A549 treated with RU486 at 1 μM for 4 hours (cell line): ENCODE measurements at places on chromosomes 6 and 20. TPM values are rescaled to one million over a fixed set of nuclear protein-coding genes. Genes with fewer than 3 reads are reported as not detected.

The CFAP206 gene
- 0.17 to 1.1 TPM (median 0.68 TPM) in 5 replicates for total RNA-seq

The PPIL6 gene
- total RNA-seq, result 1.5 to 3.1 TPM (median 2.6 TPM) in 5 replicates

The TP53TG5 gene
- total RNA-seq, result not detected in 5 replicates

The SNAP25 gene
- 9.3 to 20.3 TPM (median 18.1 TPM) in 5 replicates for total RNA-seq

The SLC17A2 gene
- not detected in 5 replicates for total RNA-seq

The PACSIN1 gene
- total RNA-seq, result 0.03 to 0.09 TPM (median 0.07 TPM) in 4 of 5 replicates, not detected in the other

The ZNF311 gene
- 0.14 to 0.28 TPM (median 0.19 TPM) in 4 of 5 replicates, not detected in the other for total RNA-seq

The SEC23B gene
- total RNA-seq, result 55.3 to 69.3 TPM (median 61.5 TPM) in 5 replicates

The SPATS1 gene
- not detected in 5 replicates for total RNA-seq

The LGSN gene
- 2.7 to 3.8 TPM (median 3.2 TPM) in 5 replicates for total RNA-seq

The HLA-DQB1 gene
- not detected in 5 replicates for total RNA-seq

The CGA gene
- total RNA-seq, result 0.19 to 0.29 TPM (median 0.26 TPM) in 3 of 5 replicates, not detected in the others

The RUNX2 gene
- 1.00 to 1.4 TPM (median 1.2 TPM) in 5 replicates for total RNA-seq

The OR2H1 gene
- total RNA-seq, result not detected in 5 replicates

The TINAG gene
- total RNA-seq, result not detected in 5 replicates

The SCRT2 gene
- total RNA-seq, result not detected in 5 replicates

The TCP11 gene
- total RNA-seq, result not detected in 5 replicates

The SIGLEC1 gene
- total RNA-seq, result not detected in 5 replicates

The SASH1 gene
- 1.8 to 3.3 TPM (median 3.2 TPM) in 5 replicates for total RNA-seq

The SEMG1 gene
- not detected in 5 replicates for total RNA-seq

The RAET1G gene
- total RNA-seq, result 7.3 to 13.0 TPM (median 9.7 TPM) in 5 replicates
